ENCODE measurements at places on chromosomes 4 and X.

- no peak for DNase-seq
Observed at GRCh38 chrX:130861462-130861861, 41.5 kb downstream of the ENOX2 start.

- no peak for DNase-seq
Observed at GRCh38 chr4:171583790-171584189, 229.4 kb upstream of the GALNTL6 start.

DNA sequence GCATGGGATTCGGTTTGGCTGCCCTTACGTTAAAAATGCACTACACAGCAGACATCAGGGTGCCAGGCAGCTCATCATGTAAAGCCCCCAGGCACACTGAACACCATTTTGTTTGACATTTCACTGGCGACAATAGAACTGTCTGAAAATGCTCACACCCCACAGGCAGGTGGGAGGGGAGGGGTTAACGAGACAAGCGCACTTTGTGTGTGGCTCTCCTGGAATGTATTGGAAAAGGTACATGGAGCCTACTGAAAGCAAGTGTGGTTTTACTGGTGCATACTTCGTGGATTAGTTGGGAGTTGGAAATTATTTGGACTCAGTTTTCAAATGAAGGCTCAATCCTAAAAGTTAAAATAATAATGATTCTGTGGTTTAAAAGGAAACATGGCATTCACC lies 31.6 kb upstream of the PPARGC1A start:
- no peak for DNase-seq

DNA sequence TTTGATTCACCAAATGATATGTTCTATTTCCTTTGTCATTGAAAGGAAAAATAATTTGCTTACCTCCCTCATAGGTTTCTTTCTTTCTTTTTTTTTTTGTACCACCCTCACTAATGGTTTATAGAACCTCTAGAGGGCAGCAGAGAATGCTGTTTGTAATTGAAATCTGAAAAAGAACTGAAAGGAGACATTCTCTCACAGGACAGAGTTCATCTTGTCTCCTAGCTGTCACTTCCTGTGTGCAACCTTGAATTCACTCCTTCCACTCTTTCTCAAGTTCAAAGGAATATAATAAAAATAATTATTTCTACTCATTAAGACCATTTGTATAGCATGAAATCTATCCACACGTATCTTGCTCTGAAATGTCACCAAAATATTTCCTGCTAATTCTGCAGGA lies 51.0 kb downstream of the GUCY1B1 start:
- DNase-seq, result no peak

DNA sequence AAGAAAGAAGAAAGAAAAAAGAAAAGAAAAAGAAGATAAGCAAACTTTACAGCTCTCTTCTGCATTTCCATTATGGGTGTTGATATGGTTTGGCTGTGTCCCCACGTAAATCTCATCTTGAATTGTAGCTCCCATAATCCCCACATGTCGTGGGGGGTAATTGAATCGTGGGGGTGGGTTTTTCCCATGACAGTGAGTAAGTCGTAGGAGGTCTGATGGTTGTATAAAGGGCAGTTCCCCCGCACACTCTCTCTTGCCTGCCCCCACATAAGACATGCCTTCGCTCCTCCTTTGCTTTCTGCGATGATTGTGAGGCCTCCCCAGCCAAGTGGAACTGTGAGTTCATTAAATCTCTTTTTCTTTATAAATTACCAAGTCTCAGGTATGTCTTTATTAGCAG lies 7.3 kb upstream of the RAB9A start:
- no peak for DNase-seq

DNA sequence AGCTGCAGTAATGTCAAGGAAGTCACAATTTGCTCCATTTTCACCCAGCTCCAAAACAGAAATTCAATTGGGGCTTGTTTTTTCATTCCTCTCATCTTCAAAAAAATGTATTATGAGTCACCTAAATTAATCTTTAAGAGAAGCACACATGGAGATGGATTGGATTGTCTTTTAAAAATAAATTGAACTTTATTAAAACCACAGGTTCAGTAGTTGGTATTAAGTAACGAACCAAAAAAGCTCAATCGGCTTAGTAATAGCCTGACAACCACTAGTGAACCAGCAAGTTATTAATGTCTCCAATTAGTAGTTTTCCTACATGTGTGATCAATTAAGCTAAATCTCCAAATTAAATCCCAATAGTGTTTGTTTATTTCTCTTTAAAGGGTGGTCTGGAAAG lies 283.5 kb upstream of the GIMD1 start:
- DNase-seq, result no peak

DNA sequence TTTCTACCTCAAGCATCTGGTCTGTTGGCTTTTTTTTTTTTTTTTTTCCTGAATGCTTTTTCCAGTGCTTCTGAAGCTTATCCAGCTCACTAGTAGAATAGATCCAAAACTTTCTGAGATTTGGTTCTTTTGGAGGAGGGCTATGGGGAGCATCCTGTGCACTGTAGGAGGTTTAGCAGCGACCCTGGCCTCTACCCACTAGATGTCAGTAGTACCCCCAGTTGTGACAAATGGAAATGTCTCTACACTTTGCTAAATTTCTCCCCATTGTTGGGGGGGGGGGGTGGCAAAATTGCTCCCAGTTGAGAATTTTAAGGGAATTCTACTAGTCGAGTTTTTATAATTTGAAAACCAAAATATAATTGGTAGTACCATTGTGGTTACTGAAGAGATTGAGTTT lies 23.0 kb upstream of the PPA2 start:
- DNase-seq, result no peak

DNA sequence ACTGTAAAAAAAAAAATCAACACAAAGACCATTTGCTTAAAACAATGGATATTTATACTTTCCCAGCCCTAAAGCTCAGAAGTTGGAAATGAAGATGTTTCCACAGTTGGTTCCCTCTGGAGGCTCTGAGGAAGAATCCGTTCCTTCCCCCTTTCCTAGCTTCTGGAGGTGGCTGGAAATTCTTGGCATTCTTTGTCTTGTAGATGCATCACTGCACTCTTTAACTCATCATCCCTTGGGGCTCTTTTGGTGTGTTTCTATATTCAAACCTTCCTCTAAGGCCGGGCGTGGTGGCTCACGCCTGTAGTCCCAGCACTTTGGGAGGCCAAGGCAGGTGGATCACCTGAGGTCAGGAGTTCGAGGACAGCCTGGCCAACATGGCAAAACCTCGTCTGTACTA lies 78.7 kb downstream of the VCX3A start:
- no peak for DNase-seq

GRCh38 chr4:47749858-47750257 lies 88.0 kb downstream of the CORIN start:
- no peak for DNase-seq

- DNase-seq, result no peak
Observed at GRCh38 chrX:53452812-53453211, 18.6 kb upstream of the HSD17B10 start.

DNA sequence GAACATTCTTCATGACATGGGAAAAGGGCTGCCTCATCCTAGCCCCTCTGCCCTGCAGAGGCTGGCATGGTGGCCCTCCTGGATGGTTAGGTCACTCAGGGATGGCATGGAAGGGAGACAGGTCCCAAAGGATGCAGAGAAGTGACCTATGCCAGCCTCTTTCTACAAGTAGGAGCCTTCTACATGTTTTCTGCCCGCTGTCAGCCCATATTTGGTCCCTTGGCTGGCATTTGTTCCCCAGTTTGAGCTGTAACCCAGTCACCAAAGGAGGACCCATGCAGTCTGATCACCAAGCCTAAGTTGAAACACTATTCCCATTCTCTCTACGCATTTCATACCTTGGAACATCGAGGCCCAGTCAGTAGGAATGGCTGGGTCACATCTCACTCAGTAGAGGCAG lies 95.4 kb downstream of the PJA1 start:
- DNase-seq, result no peak

DNA sequence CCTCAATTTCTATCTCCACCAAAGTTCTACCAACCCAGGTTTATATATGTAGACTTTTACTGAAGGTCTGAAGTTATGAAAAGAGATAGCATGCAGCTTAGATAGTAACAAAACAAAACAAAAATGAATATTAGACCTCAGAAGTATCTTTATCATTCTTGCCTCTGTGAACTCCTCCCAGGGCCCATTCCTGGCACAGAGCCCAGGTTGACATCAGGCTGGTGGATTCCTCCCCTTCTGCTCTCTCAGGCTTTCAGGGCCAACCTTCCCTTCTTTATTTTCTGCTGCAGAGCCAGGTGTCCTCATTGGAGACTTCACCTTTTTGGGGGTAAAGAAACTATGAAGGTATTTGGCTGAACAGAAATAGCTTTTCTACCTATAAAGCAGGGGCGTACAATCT lies 112.8 kb upstream of the PITX2 start:
- DNase-seq, result no peak

- no peak for DNase-seq
Observed at GRCh38 chrX:129239371-129239770, 283.9 kb downstream of the SMARCA1 start.

Measured in occipital lobe (tissue), 3 donors.